ENCODE measurements at places on chromosomes 1 and 21.

DNA sequence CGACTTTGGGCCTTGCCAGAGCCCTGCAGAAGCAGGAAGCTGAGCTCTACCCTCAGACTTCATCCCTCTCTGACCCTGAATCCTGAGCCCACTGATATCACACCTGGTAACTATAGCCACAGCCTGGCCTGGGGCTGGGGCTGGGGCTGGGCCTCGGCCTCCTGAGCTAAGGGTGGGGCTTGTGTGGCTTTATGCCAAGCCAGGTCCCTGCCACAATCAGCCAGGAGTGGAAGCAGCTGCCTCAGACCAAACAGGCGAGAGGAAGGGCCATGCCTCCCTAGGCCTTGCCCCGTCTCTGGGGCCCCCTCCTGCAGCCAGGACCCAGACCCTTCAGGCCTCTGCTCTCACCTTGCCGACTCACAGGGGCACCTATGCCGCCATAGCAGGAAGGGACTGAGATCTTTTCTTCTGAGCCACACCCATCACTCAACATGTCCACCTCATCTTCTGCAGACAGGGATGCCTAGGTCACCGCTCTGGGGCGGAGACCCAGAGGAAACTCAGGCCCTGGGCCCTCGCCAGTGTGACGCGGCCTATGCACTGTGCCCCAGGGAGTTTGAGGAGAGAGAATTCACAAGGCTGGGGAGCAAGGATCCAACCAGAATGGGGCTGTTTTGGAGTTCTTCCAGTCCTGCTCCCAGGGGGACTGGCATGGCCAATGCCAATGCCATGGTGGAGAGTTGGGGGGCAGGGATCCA is 5.7 kb downstream of the UBXN11 start:
- no peak for DNase-seq

DNA sequence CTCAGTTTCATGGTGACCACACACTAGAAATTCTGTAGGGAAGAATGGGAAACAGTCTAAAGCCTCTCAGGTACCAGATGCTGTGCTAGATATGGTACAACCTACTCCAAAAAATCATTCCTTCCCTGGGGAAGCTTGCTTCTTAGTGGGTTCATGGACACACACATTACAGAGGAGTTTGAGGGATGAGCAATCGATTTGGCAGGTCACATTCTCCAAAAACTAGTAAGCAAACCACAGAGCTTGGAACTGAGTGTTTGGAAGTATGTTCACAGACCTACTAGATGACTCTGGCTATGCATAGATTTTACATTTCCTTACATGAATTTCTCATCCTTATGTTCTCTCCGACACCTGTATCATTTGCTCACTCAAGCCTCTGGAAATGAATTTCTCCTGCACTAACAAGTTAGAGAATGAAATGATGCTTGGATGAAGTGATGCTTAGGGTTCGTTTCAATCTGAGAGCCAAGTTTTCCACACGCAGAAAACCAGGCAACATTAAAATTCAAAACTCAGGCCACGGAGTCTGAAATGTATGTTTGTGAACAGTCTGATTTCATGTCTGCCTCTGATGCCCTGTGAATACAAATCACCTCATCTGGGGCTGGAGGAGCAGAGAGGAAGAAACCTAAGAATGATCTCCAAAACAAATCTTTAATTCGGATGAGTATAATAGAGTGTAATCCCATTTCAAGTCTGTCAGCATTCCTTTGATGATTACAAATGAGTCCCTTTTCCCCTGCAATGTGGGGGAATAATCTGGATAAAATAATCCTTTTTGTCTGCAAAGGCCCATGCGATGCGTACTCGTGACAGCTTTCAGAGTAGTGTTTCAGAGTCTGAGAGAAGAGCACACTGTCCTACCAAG is 11.0 kb downstream of the EVA1C start:
- DNase-seq: peak; percentile 61

DNA sequence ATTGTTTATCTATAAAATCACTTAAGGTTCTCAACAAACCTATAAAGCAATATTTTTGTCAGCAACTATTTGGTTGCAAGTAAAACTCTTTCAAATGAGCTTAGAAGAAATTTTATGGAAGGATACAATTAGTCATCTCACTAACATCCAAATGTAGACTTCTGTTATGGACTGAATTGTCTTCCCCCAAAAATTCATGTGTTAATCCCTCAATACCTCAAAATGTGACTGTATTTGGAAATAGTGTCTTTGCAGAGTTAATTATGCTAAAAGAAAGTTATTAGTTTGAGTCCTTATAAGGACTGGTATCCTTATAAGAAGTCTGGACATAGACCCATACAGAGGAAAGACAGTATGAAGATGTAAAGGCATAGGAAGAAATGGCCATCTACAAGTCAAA is 357.8 kb upstream of the PRMT6 start:
- DNase-seq: no peak

GRCh38 chr1:156815307-156815826 is 1.3 kb downstream of the SH2D2A start:
- no peak for DNase-seq

DNA sequence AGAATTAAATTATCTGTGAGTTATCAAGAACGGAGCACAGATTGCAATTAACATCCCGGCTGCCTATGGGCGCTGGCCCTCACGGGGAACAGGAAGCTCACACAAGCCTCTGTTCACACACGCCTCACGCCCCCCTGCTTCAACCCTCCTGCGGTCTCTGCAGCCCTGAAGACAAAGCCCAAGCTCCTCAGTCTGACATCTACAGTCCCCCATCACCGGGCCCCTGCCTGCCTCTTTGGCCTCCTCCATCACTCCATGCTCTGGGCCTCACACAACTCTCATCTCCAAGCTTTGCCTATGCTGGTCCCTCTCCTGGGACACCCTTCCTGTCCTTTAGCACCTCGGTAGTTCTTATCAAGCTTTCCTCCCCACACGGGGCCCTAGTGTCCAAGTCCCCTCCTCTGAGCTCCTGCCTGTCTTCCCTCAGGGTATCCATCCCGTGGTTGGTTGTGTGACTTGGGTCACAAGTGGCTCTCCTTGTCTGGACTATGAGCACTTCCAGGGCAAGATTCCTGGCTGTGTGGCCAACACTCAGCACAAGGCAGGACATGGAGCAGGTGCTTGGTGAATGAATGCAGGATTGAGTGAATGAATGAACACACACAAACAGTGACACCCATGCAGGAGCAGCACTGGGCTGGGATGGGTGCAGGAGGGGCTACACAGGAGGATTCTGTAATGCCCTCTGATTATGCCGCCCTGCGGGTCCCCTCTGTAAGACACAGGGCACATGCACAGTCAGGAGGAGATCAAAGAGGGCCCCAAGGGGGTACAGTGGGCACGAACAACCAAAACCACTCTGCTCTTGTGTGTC is 116.1 kb downstream of the DMRTB1 start:
- no peak for DNase-seq

DNA sequence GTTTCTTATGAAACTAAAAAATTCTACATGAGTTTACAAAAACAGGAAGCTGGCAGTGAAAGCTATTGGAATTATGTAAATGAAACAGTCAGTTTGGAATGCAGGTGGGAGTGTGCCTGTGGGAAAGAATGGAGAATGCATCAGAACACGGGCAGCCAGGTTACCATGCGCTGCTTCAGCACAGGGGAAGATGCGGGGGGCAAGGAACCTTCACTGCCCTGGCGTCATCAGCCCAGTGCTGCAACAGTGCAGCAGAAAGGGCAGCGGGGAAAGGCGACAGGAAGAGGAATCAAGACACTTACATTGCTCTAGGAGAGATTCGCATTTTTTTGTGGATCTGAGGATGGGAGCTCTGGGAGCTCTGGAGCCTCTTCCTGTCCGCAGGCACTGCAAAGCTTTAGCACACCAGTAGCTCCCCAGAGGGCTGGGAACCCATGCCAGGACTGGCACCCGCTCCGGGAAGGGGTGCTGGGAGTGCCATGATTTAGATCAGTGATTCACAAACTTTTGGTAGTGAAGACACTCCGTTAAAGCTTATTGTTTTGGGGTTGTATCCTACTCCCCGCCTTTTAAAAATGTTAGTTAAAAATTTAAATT is 64.1 kb upstream of the WDR26 start:
- peak; percentile 78 for DNase-seq

DNA sequence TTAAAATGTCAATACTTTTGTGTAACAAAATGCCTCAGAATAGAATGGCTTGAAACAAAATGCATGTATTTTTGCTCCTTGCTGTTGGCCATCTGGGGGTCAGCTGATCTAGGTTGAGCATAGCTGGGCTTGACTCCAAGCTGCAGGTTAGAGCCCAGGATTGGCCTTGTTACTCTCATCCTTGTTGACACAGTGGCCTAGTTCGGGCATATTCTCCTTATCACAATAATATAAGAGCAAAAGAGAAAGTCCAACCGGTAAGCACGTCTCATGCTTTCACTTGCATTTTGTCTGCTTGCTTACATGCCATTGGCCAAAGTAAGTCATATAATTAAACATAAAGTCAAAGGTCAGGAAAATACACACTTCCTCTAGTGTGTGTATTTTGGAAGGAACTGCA is 456.2 kb downstream of the KCNT2 start:
- no peak for DNase-seq

GRCh38 chr1:11013160-11013531 is 692 bp downstream of the TARDBP start:
- DNase-seq: no peak

- DNase-seq: no peak
Measured at GRCh38 chr21:39397646-39398385, 47.8 kb downstream of the LCA5L start.

DNA sequence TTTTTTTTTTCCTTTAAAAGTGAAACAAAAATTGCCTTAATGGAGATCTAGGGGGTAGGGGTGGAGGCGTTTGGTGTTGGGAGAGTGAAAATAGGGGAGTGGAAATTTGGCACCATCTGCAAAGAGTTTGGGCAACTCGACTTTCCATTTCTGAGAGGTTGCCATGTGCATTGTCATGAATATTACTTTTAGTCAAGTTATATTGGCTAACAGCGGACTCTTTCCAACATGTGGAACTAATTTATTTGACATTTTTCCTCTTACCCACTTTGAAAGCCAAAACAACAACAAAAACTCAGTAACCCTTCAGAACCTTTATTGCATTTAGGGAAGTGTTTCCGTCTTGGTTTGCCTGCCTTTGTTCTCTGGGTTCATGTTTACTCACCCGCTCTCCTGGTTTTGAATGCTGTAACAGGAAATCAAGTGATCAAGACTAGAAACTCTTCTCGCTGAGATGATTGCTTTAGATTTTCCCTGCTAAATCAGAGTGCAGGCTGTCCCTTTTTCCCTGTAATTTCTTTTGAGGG is 70.4 kb downstream of the CACHD1 start:
- DNase-seq: no peak

DNA sequence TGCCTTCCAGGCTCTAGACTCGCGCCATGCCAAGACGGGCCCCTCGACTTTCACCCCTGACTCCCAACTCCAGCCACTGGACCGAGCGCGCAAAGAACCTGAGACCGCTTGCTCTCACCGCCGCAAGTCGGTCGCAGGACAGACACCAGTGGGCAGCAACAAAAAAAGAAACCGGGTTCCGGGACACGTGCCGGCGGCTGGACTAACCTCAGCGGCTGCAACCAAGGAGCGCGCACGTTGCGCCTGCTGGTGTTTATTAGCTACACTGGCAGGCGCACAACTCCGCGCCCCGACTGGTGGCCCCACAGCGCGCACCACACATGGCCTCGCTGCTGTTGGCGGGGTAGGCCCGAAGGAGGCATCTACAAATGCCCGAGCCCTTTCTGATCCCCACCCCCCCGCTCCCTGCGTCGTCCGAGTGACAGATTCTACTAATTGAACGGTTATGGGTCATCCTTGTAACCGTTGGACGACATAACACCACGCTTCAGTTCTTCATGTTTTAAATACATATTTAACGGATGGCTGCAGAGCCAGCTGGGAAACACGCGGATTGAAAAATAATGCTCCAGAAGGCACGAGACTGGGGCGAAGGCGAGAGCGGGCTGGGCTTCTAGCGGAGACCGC is 2.0 kb upstream of the OLIG2 start:
- DNase-seq: no peak

DNA sequence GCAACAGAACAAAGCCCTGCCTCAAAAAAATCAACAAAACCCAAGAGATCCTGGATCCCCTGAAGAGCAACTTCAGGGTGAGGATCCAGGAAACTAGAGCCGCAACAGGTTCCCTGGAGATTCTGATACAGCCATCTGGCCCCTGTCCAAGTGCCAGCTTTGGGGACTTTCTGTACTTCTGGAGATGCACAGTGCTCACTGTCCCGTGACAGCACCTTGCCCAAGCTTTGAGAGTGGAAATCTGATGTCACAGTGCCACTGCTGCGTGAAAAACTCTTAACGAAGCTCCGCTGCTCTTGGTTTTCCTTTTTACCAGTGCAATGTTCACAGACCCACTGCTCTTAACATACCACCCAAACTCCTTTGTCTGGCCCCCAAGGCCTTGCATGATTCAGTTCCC is 26.3 kb downstream of the STK40 start:
- DNase-seq: no peak

- no peak for DNase-seq
Measured at GRCh38 chr21:16620786-16621320, 891.1 kb downstream of the USP25 start.

DNA sequence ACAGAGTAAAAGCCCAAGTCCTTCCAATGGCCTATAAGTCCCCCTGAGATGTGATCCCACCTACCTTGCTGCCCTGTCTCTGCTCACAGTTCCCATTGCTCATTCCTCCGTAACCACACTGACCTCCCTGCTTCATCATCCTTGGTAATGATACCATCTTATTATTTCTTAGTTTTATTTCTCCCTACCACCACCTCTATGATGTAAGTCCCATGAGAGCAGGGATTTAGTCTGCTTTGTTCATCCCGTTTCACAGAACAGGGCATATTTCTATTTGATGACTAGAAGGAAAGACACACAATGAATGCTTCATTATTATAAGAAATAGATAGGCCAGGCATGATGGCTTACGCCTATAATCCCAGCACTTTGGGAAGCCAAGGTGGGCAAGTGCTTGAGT is 22.5 kb downstream of the NIBAN1 start:
- no peak for DNase-seq

- no peak for DNase-seq
Measured at GRCh38 chr1:56843544-56843943, 11.1 kb upstream of the C8A start.

GRCh38 chr1:78367700-78368099 is 123.1 kb upstream of the PTGFR start:
- no peak for DNase-seq

GRCh38 chr1:35847935-35848565 is 35.0 kb upstream of the AGO1 start:
- DNase-seq: no peak

- DNase-seq: no peak
Measured at GRCh38 chr1:167654975-167655575, 25.0 kb downstream of the RCSD1 start.

DNA sequence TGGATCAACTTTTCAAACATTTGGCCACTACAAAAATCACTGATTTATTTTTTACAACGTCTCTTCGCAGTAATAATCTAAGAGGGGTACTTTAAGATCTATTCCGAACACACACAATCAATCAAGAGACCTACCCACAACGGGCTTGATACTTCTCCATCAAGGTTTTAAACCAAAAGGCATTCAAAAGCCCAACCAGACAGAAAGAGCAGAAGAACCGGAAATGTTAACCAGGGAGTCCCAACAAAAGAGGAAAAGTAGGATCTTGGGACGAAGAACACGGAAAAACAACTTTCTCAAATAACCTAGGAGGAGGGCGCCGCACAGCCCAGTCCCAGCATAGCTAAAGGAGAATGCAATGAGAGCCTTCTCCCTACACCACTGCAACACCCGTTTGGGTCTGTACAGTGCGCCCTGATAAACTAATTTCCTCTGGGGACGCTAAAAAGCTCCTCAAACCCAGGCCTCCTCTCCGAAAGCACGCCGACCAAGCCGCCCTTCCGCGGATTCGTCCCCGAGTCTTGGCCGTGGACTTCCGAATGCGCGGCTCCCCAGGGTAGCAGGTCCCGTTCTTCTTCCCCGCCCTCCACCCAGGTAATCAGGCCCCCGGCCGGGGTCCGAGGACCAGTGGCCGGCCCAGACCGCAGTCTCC is 623 bp downstream of the RPL22 start:
- no peak for DNase-seq

Data from urothelium cell line (cell line).